ENCODE measurements at places on chromosomes 6 and 20.
A peak's percentile ranks its signal among the peaks of the same experiment; 100 is the strongest.

GRCh38 chr6:6832439-6832838 lies 243.9 kb downstream of the LY86 start:
- DNase-seq, result no peak

DNA sequence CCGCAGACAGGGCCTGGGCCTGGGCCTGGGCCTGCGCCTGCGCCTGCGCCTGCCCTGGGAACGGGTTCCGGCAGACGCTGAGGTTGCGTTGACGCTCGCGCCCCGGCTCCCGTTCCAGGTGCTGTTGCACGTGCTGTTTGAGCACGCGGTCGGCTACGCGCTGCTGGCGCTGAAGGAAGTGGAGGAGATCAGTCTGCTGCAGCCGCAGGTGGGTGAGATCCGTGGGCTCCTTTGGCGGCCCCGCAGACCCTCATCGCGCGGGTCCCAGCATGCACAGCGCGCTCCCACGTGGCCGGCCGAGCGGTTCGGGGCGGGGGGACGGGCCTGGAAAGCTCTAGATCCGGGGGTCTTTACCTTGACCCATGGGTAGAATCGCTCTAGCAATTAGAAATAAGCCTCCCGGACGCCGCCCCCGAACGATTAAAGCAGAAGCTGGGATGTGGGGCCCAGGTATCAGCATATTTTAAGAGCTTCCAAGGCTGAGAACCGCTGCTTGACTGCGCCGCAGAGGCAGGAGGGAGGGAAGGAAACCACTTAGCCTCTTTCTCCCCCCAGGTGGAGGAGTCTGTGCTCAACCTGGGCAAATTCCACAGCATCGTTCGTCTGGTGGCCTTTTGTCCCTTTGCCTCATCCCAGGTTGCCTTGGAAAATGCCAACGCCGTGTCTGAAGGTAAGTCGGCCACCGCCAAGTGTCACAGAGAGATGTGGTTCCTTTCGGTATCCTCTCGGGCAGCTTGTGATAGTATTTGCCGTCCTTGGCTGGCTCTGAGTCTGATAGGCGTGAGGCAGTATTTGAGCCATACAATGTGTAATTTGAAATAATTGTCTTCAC lies 508 bp downstream of the NOP56 start:
- peak; percentile 46 for DNase-seq

- no peak for DNase-seq
Measured at GRCh38 chr6:96304997-96305396, 216.6 kb upstream of the UFL1 start.

GRCh38 chr6:106182455-106182854 lies 96.3 kb downstream of the PRDM1 start:
- no peak for DNase-seq

GRCh38 chr20:23456409-23456808 lies 3.7 kb upstream of the CST11 start:
- no peak for DNase-seq
